ENCODE measurements at places on chromosomes 6 and 20.
A peak's percentile ranks its signal among the peaks of the same experiment; 100 is the strongest.

DNA sequence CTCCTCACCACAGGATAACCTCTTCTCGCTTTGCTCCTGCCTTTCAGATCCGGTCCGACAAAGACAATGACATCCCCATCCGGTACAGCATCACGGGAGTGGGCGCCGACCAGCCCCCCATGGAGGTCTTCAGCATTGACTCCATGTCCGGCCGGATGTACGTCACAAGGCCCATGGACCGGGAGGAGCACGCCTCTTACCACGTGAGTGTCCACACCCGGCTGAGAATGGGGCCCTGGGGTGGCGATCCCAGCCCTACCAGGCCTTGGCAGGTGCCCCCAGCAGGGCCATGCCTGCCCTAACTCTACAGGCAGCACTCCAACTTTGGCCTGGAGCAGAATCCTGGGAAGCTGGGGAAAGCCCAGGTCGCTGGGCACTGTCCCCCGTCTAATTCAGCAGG lies 221.1 kb downstream of the TAF4 start:
- DNase-seq, result no peak

DNA sequence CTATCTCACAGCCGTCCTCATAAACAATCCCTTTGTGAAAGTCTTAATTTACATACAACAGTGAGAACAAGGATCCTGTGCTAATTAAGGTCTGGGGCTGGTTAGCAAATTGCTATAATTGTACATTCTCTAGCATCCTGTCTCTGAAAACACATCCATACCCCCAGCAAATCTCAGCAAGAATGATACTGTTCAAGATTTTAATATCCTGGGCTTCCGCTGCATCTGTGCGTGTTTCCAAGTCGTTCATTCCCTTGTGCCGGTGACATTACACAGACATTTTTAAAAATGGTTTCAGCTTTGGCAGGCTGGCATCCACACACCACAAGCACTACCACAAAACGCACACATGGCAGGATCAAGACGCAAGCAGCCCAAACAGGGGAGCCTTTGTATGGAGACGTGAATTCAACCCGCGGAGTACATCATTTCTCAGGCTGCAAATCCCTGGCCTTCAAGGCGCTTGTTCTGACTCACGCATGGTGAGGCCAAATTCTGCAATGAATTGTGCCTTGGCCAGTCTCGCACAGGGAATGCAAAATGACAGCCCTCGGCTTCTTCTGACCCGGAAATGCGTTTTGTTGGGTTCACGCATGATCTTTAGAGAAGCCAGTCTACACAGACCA lies 20.3 kb downstream of the ZMYND8 start:
- peak; percentile 77 for DNase-seq

GRCh38 chr6:144152334-144152900 lies 2.1 kb downstream of the STX11 start:
- no peak for DNase-seq

GRCh38 chr20:46316984-46317684 lies 8.8 kb upstream of the CDH22 start:
- DNase-seq, result no peak

DNA sequence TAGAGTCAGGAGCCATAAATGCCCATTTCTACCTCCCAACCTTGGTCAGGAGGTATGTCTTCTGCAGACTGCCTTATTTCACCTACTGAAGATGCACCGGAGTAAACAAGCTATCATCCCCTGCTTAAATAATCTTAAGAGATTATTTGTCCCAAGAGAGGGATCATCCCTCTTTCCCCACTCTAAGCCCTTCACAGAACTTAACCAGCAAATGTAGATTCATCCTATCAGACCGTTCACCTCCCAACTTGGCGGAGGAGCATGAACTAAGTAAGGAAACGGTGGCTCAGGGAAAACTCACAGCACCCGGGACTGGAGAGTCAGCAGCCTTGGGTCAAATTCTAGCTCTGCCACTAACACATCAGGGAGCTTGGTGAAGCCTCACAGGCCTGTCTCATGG lies 115.3 kb downstream of the TRERF1 start:
- no peak for DNase-seq

- no peak for DNase-seq
Measured at GRCh38 chr20:33010674-33011449, 3.4 kb downstream of the BPIFB2 start.

All from suprapubic skin (tissue), 4 donors.